ENCODE measurements at places on chromosomes 16 and 17. TPM values are rescaled to one million over a fixed set of nuclear protein-coding genes. Genes with fewer than 3 reads are reported as not detected.

DNA sequence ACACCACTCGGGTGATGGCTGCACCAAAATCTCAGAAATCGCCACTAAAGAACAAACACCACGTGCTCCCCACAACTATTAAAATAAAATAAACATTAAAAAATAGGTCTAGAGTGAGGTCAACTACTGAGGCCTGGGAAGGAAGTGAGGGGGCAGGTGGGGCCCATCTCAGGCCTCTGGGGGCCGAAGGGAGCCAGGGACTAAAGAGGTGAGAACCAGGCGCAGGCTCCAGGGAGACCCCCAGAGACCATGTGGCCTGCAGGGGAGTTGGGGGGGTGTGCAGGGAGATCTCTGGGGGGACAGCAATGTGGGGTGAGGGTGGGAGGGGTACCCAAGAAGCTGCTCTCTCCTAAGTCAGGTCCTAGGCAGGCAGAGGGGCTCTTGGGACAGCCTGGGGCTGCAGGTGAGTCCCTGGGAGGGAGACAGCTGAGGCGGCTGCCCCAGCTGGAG, 111.3 kb upstream of the SMURF2 start:
- DNase-seq: no peak

DNA sequence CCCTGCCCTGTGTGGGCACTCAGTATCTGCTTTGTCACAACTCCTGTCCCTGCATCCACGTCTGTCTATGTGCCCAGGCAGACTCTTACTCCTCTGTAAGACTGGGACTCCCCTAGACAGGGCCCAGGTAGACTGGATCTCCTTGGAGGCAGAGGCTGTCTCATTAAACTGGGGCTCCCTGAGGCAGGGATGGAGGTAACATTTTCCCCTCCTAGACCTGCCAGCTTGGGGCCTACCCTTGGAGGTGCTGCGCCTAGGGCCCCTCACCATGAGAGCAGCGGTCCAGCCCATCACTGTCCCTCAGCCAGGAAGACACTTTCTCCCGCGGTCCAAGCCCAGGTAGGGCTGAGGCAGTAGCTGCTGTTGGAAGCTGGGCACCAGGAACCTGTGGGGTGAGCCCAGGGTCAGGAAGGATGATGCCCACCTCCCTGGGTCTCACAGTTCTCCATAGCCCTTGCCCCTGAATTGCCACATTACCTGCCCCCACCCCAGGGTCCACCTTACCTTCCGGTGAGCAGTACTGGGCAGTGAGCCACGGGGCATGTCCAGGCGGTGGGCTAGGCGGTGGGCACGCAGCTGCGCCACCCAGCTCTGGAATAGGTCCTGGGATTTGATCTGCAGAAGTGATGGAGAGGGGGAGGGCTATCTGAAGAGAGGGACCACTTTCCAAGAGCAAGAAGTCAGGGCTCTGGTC, 3.4 kb downstream of the OSBPL7 start:
- no peak for DNase-seq

GRCh38 chr17:7476494-7476893, 2.9 kb downstream of the ZBTB4 start:
- no peak for DNase-seq

DNA sequence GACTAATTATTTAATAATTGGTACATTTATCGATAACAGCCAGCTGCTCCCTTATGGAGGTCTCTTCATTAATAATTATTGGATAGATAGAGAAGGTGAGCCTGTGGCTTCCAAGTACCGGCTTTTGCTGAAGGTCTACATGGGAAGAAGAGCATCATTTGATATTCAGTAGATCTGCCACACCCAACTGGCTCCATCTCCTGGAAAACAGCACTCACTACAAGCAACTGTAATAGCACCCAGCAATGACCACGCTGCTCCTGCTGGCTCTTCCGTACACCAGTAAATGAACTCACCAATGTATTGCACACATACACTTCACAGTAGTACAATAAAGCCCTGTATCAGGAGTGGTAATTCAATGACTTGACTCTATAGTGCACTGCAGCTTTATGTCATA, 19.5 kb downstream of the MARVELD3 start:
- no peak for DNase-seq

The OSBPL7 gene
- total RNA-seq: 36.6 TPM

The TEX19 gene
- total RNA-seq: not detected

Measured in naive thymus-derived CD4-positive, alpha-beta T cell (primary cell).